ENCODE measurements at places on chromosomes 3 and 15.

GRCh38 chr3:38960953-38961622 lies 90.7 kb downstream of the SCN11A start:
- peak; percentile 44 for DNase-seq

- DNase-seq, result no peak
These were observed 96.2 kb downstream of the ECT2 start for GRCh38 chr3:172846706-172847105.

DNA sequence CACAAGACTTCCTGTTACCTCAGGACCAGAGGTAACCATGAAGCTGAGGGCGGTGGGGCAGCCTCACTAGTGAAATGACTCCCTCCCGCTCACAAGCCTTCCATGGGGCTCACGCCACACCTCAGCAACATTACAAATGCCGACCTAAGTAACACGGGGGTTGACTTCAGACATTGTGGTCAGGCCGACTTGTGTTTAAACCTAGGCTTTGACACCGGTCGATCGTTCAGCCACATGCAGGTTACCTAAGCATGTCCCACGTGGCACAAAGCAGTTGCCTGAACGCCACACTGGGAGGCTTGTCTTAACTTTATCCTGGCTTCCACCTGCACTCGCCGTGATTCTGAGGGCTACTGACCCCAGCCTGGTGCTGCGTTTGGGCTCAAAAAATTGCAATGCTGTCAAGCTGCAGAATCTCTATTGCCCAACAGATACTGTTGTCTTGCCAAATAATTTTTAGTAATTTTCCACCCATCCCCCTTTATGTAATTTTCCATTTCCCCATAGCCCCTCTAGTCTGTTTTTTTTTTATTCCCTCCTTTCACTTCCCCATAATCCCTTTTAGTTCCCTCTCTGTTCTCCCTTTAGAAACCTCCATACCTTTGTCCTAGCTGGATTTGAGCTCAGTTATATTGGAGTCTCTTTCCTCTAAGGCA lies 158.6 kb upstream of the RGMA start:
- DNase-seq, result no peak

- no peak for DNase-seq
These were observed 52.8 kb downstream of the XRN1 start for GRCh38 chr3:142394921-142395622.

DNA sequence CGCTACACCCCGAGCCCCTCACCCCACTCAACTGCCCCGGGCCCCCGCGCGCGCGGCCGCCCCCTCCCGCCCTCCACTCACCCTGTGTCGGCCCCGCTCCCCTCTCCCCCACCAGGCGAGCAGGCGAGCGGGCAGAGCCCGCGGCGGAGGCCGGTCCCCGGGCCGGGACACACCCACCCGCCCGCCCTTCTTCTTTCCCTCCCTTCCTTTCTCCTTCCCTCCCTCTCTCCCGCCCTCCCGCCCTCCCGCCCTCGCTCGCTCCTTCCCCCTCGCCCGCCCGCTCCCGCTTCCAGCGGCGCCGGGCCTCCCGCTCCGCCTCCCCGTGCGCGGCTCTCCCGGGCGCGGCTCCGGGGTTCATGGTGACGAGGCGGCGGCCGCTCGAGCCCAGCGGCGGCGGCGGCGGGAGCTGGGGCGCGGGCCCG lies at the start of gene CTDSPL:
CTDSPL (plus strand) TSS at position 261 of the 422 bp plus-strand sequence. CDS start 320 bp downstream, outside the sequence.
- DNase-seq, result peak; percentile 84

DNA sequence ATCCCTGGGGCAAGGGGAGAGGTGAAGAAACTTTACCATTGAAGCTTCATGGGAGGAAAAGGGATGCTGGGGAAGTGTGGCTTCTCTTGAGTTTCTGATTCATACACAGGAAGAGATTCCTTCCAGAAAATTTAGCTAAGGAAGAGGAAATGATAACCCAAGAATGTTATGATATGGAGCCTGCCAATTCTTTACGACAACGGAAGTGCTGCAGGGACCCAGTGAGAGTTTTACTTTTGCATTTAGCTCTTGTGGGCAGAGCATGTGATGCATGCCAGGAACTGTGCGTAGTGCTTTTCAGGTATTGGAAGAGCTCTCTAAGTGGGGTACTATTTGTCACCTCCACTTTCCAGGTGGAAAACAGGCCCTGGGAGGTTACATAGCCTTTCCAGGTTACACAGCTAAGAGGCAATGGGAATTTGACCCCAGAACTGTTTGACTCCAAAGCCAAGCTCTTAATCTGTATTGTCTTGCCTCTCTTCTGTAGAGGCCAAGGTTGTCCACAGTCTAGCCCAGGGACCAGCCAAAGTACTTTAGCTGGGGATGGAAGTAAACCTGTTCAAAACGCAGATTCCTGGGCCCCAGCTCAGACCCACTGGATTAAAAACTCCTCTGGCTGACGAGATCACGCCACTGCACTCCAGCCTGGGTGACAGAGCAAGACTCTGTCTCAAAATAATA lies 23.0 kb downstream of the CMTM7 start:
- DNase-seq, result no peak

DNA sequence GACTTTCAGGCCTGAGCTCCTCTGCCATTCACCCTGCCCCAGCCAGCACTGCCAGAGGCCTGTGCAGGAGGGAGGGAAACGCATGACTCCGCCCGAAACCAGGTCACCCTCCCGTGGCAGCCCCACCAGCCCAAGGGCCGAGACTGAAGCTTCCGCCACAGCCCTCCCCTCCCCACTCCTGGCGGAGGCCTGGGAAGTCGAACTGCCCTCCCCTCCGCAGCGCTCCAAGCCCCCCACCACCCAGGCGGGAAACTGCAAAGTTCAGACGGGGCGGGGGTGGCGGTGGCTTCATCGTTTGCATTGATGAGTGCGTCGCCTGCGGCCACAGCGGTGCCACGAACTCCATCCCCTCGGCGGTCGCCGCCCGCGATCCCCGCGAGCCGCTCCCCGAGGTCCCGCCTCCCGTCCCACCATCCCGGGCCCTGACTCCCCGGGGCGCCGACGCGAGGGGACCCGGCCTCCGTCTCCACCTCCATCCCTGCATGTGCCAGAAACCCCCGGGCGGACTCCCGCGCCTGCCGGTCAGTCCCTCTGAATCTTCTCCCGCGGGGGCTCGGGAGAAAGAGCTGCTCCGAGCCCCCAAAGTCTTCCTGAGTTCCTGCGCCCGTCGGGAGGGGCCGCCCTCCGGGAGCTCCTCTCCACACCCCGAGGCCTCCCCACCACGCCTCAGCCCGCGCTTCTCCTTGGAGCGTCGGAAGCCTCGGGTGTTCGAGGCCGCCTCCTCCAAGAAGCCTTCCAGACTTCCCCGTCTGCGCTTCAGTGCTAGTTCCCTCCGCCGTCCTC lies 698 bp downstream of the MELTF start:
- peak; percentile 88 for DNase-seq

All from 8988T (cell line).